Left hindlimb (tissue), 1 donor: ENCODE measurements at places on chromosomes 2 and 18.

DNA sequence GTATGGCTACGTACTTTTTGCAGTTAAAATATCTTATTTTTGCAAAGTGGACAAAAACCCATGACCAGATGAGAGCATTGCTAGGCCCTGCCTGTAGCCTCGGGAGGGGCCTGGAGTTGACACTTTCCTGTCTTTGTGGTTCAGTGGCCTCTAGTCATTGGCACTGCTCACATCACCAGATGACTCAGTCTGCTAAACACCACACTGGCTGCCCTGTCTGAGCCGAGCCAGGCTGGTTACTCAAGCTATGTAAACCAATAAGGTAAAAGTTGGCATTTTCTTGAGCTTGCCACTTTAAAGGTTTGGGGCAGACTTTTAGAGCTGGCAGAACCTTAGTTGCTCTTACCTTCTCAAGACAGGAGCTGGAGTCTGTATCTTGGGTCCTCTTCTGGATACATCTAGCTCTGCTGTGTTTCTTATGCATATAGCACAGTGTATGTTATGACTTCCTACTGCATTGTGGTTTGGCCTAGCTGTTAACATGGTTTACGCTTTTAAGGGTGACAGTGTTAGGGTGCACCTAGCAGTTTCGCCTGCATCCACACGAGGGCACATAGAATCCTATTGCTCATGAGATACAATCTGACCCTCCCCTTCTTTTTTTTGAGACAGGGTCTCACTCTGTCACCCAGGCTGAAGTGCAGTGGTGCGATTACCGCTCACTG is 76.4 kb downstream of the AP1S3 start:
- DNase-seq, result no peak

- DNase-seq, result no peak
Observed at GRCh38 chr2:177404243-177404642, 11.7 kb downstream of the AGPS start.

- no peak for DNase-seq
Observed at GRCh38 chr2:10377747-10378085, 70.4 kb downstream of the ODC1 start.

GRCh38 chr2:9045595-9045994 is 42.1 kb upstream of the MBOAT2 start:
- DNase-seq, result no peak

DNA sequence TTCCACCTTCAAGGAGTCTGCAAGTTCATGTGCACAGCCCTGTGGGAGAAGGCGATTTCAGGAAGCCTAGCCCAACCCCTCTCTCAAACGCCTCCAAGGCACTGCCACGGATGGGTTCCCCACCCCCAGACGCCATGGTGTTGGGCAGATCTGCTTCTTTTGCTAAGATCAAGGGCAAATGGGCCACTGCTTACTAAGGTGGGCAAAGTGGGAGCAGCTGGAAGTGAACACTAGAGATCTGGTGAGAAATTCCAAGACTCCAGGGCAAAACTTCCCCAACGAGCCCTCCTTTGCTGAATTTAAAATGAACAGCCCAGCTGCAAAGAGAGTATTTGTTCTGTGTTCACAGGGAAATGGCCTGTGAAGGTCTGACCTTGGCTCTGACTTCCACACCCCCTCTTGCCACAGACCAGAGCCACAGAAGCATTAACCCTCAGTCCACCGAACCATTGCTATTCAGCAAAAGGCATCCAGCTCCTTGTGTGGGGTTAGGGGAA is 45.1 kb upstream of the ZBTB7C start:
- no peak for DNase-seq

DNA sequence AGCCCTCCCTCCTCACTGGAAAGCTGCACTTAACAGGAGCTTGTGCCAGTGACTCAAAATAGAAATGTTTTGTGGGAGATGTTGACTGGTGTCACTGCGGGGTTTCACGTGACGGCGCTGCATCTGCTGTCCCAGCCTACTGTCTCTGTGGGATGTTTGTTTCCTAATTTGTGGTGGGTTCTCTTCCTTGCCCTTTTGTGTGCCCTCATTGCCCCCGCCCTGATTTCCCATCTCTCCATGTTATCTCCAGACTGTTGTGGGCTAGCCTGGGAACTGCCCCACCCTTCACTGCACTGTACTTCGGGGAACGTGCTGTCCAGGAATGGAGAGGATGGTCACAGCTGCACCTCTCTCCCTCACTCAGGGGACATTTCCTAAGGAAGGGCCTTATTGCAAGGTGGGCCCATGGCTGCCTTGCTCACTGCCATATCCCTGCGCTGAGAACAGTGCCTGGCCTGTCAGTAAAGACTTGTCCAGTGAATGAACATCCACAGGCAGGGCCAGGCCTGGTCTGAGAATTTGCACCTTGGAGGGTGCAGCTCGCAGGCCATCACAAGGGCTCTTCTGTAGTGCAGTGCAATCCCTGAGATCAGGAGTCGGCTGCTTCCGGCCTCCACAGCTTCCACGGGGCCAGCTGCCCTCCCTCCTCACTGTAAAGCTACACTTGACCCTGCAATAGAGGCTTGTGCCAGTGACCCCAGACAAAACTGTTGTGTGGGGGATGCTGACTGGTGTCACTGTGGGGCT is 18.1 kb downstream of the ZAP70 start:
- peak; percentile 5 for DNase-seq

GRCh38 chr2:133768658-133769435 is 200.6 kb upstream of the NCKAP5 start:
- no peak for DNase-seq

- DNase-seq, result no peak
Observed at GRCh38 chr2:112050316-112050715, 4.8 kb upstream of the TMEM87B start.

DNA sequence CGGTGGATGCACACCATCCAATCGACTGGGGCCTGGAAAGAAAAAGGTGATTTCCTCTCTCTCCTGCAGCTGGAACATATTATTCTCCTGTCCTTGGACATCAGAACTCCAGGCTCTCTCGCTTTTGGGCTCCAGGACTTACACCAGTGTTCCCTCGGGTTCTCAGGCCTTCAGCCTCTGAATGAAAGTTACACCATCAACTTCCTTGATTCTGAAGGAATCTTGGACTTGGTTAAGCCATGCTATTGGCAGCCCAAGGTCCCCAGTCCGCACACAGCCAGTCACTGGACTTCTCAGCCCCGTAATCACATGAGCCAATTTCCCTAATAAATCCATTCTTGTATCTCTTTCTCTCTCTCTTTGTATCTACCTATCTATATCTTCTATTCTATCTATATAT is 418.9 kb downstream of the IRS1 start:
- no peak for DNase-seq

GRCh38 chr2:13818002-13818401 is 814.5 kb upstream of the LRATD1 start:
- DNase-seq, result no peak

- DNase-seq, result no peak
Observed at GRCh38 chr2:54909001-54909400, 141.2 kb downstream of the RTN4 start.

DNA sequence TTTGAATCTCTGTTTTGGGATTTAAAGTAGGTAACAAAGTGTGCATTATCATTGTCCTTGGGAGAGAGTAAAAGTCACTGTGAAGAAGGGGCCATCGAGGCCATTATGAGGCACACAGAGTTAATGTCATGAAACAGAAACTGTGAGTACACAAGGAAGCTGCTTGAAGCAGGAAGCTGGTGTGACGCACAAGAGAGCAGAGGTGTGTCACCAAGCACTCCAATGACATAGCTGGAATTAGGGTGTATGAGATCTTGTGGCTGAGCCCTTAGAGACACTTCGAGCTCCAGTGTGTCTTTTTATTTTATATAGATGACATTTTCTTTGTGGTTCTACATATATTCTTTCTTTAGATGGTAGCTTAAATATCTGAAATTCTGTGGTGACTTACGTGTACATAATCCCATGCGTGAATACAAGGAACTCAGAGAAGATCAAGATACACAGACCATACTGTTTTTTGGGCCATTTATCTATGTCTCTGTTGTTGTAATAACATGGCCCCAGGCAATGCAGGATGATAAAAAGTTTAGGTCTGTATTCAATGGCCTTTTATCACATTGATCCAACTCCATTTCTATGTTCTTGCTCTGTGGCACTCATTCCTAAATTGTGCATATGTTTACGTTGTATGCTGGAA is 164.7 kb upstream of the FAM98A start:
- DNase-seq, result no peak

GRCh38 chr18:21912339-21913239 is 172.0 kb downstream of the MIB1 start:
- no peak for DNase-seq

- DNase-seq, result no peak
Observed at GRCh38 chr2:23947350-23947749, 7.1 kb downstream of the UBXN2A start.

DNA sequence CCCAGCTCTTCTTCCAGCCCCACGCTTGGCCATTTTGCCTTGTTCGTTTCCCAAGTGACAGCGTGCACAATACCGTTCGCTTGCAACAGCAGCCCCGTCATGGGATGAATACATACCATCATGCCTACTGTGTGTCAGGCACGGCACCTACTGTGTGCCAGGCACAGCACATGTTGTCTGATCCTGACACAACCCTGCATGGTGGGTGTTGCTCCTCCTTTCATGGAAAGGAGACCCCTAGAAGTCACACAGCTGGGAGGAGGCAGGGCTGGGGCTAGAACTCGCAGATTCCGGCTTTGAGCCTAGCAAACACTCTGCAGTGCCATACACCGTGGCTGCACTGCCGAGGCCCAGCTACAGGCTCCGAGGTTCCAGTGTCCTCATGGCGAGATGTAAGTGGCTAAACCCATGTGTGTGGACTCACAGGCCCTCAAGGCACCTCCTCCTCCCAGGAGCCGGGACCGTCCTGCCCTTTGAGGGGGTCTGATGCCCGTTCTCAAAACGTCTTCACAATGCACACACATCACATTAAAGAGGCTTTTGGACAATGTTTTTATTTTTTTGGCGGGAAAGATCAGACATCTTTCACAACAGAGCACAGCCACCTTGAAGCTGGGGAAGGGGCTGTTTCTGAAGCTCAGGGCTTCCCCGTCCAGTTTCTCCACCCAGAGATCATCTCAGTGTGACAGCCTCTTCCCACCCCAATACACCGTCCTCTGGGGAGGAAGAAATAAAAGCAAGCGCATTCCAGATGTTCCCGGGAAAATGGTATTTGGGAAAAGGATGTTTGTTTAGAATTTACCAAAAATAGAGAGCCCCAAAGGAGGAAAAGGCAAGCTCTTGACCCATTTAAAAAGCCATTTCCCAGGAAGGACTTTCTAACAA is 64.9 kb downstream of the HS1BP3 start:
- DNase-seq, result no peak

- no peak for DNase-seq
Observed at GRCh38 chr2:70767699-70768589, at the start of gene ADD2. ADD2 (minus strand) TSS chr2:70768200; CDS start chr2:70706408, 61,792 bp downstream.

- no peak for DNase-seq
Observed at GRCh38 chr2:65198737-65199136, 28.9 kb upstream of the ACTR2 start.

- DNase-seq, result no peak
Observed at GRCh38 chr2:197011801-197012641, 85.5 kb upstream of the PGAP1 start.

- DNase-seq, result peak; percentile 61
Observed at GRCh38 chr2:54838585-54839035, 115.1 kb downstream of the EML6 start.

- DNase-seq, result no peak
Observed at GRCh38 chr2:149595056-149595963, 7.7 kb upstream of the MMADHC start.

DNA sequence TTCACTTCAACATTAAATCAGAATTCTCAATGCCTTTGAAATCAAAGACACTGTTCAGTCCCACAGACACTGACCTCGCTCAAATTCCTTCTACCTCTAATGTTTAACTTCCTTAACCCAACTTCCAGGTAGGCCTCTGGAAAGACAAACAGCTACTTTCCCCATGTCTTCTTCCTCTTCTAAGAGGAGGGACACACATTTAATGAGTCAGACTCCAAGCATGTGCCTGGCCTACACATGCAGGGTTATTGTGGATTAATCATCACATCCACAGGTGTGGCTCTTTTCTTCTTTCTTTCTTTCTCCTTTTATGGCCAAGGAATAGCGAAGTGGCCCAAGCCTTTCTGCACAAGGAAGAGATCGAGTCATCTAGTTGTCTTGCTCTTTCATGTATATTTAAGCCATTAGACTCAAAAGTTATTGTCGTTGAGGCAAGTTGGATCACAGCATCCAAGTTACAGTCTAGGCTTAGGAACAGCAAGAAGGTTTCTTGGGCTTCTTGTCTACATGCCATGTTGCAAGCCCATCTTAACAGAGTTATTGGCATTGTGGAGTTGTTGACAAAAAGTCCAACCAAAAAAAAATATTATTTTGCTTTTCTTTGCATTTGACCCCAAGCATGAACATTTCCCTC is 387.8 kb downstream of the IRS1 start:
- DNase-seq, result no peak

- no peak for DNase-seq
Observed at GRCh38 chr2:239061824-239062570, 214.1 kb downstream of the TWIST2 start.

GRCh38 chr2:128390256-128390990 is 71.8 kb upstream of the HS6ST1 start:
- peak; percentile 24 for DNase-seq

DNA sequence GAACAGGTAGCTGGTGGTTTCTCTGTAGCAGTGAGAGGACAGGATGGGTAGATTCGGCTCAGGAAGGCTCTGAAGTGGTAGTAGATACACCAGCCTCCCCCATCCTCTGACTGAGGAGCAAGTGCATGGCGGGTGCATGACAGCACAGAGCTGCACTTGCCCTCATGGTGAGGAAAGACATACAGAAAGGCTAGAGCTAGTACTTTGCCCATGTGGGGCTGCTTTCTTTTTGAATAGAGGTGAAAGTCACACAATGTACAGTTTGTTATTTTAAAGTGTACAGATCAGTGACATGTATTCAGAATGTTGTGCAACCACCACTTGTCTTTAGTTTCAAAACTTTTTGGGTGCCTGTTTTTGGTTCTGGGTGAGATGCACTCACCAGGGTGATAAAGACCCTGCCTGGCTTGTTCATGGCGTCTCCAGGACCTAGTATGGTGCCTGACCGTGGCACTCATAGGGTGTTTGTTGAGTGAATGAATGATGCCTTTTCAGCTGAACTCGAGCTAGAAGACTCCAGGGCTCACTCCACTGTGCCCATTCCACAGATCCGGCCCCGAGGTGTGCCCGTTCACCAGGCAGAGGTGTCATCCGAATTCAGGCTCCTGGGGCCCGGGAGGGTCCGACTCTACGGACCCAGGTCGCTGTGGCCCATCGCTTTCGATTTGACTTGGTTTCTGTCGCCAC is 421 bp upstream of the VAMP5 start:
- DNase-seq, result no peak

GRCh38 chr2:184339966-184340365 is 258.4 kb upstream of the ZNF804A start:
- no peak for DNase-seq

- DNase-seq, result no peak
Observed at GRCh38 chr18:13725566-13726231, 659 bp downstream of the FAM210A start.
